ENCODE measurements at places on chromosomes 13 and 19. TPM values are rescaled to one million over a fixed set of nuclear protein-coding genes. Genes with fewer than 3 reads are reported as not detected.

- DNase-seq: peak; percentile 81
These were observed 45.9 kb downstream of the SPTBN4 start for GRCh38 chr19:40512473-40513344.

- DNase-seq: no peak
These were observed 104.6 kb downstream of the COL4A2 start for GRCh38 chr13:110411688-110412059.

DNA sequence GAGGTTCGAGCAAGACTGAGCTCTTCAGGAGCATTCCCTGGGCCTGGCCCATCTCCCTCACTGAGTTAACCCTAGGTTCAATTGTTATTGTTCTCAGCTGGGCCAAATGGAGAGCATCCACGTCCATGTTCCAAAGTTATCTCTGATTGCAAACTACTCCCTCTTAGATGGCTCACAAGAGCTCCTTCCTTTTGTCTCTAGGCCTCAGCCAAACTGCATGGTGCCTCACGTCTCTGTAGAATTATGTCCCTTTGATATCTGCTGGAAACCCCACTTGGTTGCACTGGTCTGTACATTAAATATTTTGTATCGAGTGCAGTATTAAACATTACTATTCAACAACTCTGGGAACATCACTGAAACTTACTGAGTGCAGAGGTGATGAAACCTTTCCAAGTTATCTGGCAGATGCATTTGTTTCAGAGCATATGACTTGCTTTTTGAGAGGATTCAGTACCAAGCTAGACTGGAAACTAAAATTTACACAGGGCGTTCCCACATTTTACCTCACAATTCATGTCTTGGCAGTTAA, 38.1 kb downstream of the DOCK9 start:
- no peak for DNase-seq

DNA sequence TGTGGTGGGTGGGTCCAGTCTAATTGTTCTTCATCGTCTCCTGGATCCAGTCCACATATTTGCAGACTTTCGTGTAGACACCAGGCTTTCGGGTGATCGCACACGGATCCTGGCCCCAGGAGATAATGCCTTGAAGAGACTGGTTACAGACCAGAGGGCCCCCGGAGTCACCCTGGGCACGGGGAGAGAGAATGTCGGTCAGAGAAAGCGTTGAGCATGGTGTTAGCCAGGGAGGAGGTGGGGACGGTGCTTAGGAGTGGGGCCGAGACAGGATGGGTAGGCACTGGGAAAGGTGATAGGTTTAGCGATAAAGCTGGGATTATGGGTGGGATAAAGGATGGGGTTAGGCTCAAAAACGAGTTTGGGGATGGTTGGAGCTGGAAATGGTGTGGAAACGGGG, 3.0 kb upstream of the KLK10 start:
- DNase-seq: no peak

Gene KIR2DL3
- total RNA-seq: not detected

Gene ZNF497
- total RNA-seq: 3.7 TPM

DNA sequence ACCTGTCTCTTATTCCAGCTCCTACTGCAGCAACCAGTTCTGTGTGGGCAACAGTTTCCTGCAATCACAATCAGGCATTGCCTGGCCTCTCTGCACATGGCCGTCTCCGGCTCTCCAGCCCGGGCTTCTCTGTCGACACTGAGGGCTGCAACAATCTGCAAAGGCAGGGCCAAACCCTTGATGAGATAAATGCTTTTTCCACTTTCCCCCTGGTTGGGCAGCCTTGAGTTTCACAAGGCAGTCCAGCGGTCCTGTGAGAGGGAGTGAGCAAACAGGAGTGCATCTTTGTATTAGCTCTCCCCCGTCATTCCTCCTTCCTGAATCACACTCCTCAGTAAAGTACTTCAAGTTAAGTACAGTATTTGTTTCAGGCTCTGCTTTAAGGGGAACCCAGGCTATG, 40.7 kb upstream of the VWA8 start:
- DNase-seq: peak; percentile 3

- DNase-seq: no peak
These were observed 31.9 kb upstream of the LILRA2 start for GRCh38 chr19:54541712-54542111.

- no peak for DNase-seq
These were observed 416.5 kb downstream of the EFNB2 start for GRCh38 chr13:106118996-106119395.

DNA sequence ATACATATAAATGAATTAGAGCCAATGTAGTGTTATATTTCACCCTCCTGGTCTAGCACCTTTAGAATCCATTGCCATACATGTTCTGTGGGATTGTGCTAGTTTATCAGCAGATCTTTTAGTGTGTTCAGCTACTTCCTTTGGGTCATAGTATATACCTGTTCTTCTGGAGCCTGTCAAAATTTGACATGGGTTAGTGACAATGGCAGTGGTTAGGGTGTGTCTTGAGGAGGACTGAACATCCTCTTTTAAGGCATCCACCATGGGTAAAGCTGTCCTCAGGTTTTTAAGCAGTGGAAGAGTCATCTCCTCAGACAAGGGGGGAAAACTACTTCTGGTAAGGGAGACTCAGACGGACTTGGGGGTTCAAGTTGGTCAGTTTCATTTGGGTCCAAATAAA, 29.4 kb downstream of the DNAJC3 start:
- DNase-seq: no peak

Gene PSG3
- total RNA-seq: not detected

Gene EBI3
- total RNA-seq: not detected

- no peak for DNase-seq
These were observed 187.4 kb downstream of the NBEA start for GRCh38 chr13:35129500-35129899.

Gene MAP1S
- 8.9 TPM for total RNA-seq

GRCh38 chr19:7643031-7643415, 6.1 kb downstream of the STXBP2 start:
- DNase-seq: no peak

DNA sequence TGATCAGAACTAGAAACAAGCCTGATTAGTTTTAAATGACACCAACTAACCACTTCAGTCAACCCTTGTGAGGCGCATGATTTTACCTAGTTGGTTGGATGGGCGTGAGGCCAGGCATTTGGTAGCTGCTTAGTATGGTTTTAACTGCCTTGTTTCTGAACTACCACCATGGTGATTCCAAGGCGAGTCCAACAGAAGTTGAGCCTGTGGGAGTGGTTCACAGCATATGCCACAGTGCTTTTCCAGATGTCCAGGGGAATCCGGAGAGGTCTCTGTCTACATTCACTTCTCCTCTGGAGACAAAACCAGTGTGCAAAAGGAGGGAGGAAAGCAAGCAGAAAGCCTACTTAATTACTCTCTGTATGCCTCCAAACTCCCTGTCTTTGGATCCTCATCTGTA, 524.1 kb downstream of the GPC6 start:
- no peak for DNase-seq

GRCh38 chr13:43650882-43651281, 135.9 kb downstream of the ENOX1 start:
- no peak for DNase-seq

Gene TMEM221
- total RNA-seq: 2.2 TPM

DNA sequence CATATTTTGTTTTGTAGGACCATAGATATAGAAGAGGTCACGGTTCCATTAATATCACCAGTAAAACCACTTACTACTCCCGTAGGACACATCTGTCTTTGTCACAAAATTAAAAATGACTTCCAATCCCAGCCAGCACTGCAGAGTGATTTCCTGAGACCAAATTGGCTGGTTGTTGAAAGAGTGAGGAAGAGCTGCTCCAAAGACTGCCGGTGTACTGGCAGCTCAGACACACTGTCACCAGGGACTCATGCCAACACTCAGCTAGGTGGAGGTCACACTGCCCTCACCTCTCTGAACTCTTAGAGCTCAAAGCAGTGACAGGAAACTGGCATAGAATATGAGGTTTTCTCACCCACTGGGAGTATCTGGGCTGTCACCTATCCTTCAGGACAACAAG, 52.1 kb downstream of the FLT1 start:
- DNase-seq: no peak

GRCh38 chr19:22427547-22427946, 5.4 kb upstream of the ZNF98 start:
- DNase-seq: no peak

DNA sequence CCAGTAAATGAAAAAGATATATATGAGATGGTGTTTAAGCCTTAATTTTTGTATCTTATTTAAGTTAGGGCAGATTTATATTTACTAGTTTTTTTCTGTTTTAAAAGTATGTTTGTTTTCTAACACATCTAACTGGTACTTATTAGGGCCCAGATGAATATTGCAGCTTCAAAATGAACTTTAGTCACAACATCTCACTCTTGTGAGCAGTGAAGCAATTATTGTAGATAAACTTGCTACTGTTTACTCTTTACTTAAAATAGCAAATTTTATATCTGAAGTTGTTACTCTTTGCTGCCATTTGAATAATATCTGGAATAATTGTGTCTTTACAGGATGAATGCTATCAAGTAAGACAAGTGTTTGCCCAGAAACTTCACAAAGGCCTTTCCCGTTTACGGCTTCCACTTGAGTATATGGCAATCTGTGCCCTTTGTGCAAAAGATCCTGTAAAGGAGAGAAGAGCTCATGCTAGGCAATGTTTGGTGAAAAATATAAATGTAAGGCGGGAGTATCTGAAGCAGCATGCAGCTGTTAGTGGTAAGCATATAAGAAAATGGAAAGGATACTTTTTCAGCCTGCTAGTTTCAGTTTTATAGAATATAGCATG, 166.8 kb downstream of the PDS5B start:
- no peak for DNase-seq

DNA sequence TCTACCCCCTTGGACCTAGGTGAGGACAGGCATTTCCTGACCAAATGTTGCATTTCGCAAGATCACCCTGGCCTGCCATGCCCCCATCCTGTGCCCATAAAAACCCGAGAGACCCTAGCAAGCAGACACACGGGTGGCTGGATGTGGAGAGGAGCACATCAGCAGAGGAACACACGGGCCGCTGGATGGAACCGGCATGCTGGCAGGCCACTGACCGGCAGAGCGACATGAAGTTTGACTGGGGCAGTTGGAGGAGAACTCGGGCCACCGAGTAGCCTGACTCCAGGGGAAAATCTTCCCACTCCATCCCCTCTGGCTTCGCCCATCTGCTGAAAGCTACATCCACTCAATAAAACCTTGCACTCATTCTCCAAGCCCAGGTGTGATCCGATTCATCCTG, 329.3 kb downstream of the FGF9 start:
- DNase-seq: no peak

DNA sequence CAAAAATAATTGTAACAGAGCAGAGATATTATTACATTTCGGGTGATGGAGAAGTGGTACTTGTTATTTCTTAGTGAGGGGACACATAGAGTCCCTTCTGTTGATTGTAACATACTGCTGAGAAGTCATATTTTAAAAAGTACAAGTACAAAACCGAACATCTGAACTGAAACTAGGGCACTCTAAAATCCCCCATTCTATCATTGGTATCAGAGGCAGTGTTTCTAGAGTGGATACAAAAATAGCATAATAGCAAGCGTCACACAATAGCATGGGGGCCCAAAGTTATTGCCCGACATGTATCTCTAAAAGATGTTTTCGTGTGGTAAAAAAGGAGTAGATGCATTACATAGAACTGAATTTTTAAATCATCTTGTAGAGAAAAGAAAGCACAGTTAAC, 502.1 kb upstream of the SLC10A2 start:
- DNase-seq: no peak

GRCh38 chr19:44883922-44884321, 7.1 kb upstream of the TOMM40 start:
- DNase-seq: no peak

DNA sequence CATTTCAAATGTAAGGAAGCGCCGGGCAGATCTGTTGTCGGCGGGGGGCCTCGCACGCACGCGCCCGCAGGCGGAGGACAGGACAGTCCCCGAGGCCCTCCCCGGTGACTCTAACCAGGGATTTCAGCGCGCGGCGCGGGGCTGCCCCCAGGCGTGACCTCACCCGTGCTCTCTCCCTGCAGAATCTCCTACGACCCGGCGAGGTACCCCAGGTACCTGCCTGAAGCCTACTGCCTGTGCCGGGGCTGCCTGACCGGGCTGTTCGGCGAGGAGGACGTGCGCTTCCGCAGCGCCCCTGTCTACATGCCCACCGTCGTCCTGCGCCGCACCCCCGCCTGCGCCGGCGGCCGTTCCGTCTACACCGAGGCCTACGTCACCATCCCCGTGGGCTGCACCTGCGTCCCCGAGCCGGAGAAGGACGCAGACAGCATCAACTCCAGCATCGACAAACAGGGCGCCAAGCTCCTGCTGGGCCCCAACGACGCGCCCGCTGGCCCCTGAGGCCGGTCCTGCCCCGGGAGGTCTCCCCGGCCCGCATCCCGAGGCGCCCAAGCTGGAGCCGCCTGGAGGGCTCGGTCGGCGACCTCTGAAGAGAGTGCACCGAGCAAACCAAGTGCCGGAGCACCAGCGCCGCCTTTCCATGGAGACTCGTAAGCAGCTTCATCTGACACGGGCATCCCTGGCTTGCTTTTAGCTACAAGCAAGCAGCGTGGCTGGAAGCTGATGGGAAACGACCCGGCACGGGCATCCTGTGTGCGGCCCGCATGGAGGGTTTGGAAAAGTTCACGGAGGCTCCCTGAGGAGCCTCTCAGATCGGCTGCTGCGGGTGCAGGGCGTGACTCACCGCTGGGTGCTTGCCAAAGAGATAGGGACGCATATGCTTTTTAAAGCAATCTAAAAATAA, 18.2 kb downstream of the IL17D start:
- DNase-seq: peak; percentile 77

Gene LGALS14
- not detected for total RNA-seq

GRCh38 chr19:39643591-39643990, 12.1 kb upstream of the LGALS16 start:
- DNase-seq: no peak

- no peak for DNase-seq
These were observed 12.7 kb upstream of the KIR2DL4 start for GRCh38 chr19:54790711-54791110.

DNA sequence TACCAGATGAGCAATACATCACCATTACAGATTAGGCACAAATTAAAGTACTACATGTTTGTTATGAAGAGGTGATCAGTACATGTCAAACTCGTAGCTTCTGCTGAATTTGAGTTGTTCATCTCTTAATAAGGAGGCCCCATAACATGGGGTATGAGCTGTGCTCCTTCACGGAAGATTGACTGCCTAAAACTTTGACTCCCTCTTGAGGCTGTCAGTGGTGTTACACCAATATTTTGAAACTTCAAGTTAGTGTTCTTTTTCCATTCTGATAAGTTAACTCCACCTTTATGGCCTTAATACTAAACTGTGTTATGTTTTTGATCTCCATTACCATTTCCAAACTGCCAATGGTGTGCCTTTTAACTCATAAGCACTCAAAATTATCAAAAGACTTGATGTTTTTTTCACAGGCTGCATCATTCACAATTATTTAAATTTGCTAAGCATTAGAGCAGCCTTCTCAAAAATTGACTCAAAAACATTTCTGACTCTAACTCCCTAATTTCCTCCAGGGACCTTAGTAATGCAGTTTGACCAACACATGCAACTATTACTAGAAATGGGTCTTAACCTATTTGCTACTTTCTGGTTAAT, 1591.5 kb downstream of the PCDH9 start:
- DNase-seq: peak; percentile 47

Gene HIPK4
- total RNA-seq: not detected

GRCh38 chr19:29945017-29945416, 3.0 kb downstream of the URI1 start:
- no peak for DNase-seq

GRCh38 chr13:113474179-113474578, 16.3 kb downstream of the DCUN1D2 start:
- no peak for DNase-seq
